Posterior cingulate gyrus (tissue), 11 donors: ENCODE measurements at places on chromosomes 6 and 20.

- DNase-seq, result no peak
These were observed 96.3 kb downstream of the PRDM1 start for GRCh38 chr6:106182455-106182854.

DNA sequence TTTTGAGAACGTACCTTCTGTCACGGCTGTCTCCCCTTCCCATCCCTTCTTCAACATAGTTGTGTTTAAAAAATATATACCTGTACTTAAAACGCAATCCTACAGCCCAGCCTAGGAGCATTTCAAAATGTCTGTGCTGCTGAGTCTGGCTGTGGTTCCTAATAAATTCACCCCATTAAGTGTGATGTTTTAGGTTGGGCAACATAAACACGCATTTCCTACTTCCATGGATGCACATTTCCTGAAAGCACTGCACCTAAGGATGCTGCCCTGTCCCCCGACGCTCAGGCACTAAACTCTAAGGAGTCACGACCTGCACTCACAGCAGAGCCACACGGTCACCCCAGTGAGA is 1.2 kb downstream of the REV3L start:
- DNase-seq, result no peak

- no peak for DNase-seq
These were observed 3.2 kb upstream of the IRF4 start for GRCh38 chr6:388202-388903.

DNA sequence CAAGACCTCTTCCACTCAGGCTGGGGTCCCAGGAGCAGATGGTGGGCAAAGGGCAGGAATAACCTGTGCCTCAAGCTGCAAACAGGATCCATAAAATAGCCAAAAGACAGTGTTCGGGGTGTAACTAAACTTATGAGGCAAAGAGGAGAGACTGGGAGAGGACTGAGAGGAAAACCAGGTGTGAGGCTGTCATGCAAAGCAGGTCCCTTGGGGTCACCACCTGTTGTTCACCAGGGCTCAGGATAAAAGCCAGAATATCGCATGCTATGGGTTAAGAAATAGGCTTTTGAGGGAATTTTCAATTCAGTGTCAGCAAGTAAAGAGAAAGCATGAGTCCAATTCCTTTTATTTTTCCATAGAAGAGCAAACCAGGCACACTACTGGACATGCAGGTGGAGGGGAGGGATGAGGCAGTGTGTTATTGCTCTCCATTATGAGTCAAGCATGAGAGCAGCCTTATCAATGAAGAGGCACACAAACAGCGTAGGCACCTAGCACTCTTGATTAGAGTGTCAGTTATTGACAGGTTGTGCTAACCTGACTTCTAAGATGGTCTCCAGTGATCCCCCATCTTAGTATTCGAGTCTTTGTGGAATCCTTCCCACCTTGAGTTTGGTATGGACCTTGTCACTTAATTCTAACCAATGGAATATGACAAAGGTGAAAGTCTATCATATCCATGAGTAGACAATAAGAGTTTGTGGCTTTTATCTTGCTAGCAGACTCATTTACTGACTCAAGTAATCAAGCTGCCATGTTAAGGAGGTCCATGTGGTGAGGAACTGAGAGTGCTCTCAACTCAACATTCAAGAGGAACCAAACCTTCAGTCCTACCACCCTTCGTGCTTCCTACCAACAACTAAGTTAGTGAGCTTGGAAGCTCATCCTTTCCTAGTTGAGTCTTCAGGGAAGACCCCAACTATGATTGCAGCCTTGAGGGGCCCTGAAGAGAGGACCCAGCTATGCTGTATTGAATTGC is 18.8 kb downstream of the HLA-E start:
- no peak for DNase-seq

DNA sequence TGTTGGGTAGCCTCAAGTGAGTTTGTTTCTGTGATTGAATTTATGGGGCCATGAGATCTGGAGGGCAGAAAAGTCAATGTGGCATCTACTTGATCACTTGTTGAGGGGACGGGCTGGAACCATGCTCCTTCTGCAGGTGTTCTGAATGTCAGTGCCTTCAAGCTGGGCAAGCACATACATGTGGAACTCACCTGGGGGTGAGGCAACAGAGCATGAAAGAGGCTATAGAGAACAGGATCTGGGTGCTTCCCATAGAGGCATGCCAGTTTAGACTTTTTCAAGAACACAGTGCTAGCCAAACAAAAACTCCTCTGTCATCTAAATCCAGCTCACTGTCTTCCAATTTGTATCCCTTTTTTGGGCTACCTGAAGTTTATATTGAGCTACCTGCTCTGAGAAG is 77.8 kb upstream of the SLC35B3 start:
- DNase-seq, result no peak

DNA sequence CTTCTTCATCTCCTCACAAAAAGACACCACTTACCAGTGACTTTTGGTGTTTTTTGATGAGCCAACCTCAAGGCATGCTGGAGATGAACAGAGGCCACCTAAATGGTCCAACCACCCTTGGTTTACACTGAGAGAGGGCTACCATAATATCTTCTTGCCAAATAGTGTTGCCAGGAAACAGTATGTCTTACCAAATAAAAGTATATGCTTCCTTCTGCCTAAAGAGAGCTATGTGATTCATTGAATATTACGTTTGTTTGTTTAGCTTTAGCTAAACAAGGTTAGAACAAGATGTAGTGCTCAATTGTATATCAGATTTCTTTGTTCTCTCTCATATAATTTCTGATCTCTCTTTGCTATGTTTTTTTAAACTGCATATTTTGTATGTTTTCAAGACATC is 40.6 kb upstream of the BMP6 start:
- DNase-seq, result no peak

DNA sequence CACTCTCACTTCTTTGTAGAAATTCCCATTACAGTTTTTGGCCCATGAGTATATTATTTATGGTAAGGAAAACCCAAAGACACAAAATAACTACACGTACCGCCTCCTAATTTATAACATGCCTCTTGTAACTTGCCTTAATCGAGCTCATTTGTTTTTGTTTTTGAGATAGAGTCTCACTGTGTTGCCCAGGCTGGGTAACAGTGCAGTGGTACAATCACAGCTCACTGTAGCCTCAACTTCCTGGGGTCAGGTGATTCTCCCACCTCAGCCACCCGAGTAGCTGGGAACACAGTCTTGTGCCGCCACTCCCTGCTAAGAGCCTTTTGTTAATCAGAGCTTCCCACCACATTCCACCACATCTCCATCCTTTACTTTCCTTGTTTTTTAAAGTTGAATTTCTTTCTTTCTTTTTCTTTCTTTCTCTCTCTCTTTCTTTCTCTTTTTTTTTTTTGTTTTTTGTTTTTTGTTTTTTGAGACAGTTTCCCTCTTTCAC is 15.5 kb downstream of the ASIP start:
- no peak for DNase-seq

DNA sequence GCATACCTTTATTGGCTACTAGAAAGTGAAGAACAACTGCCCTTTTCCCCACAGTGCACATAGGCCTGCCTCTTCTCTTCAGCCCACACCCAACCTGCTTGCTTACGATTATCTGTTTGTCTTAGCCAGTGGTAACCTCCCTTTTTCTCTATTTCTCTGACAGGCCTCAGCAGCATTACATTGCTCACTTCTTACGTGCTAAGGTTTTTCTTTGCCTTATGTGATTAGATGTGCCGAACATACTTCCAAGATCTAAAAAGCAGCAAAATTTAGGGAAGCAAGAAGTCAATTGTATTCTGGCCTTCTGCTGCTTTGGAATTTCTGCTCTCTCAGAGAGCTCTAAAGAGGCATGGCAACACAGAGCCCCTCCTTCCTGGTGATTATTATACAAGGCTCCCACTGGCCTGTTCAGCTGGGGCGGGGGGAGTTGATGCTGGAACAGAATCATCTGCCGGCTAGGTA is 7.0 kb downstream of the B4GALT5 start:
- no peak for DNase-seq

DNA sequence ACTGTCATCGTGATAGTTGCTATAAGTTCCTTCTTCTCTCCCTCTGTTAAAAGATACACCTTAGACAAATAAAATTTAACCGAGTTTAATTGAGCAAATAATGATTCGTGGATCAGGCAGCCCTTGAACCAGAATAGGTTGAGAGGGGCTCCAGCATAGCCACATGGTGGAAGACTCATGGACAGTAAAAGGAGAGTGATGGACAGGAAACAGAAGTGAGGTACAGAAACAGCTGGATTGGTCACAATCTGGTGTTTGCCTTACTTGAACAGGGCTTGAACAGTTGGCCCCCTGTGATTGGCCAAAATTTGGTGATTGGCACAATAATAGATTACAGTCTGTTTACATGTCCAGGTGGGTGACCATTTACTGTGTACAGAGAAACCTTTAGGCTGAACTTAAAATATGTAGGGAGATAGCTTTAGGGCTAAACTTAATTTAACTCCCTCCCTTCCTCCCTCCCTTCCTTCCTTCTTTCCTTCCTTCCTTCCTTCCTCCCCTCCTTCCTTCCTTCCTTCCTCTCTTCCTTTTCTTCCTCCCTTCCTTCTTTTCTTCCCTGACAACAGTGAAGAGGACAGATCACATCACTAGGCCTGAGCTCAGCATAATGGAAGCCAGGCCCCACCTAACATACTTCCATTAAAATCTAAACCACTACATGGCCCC is 531.8 kb upstream of the JARID2 start:
- DNase-seq, result no peak

DNA sequence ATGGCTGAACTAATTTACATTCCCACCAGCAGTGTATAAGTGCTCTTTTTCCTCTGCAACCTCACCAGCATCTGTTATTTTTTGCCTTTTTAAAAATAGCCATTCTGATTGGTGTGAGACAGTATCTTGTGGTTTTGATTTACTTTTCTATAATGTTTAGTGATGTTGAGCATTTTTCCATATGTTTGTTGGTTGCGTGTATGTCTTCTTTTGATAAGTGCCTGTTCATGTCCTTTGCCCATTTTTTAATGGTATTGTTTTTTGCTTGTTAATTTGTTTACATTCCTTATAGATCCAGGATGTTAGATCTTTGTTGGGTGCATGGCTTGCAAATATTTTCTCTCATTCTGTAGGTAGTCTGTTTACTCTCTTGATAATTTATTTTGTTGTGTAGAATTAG is 169.9 kb downstream of the PRL start:
- no peak for DNase-seq
